ENCODE measurements at places on chromosomes 4 and X. TPM values are rescaled to one million over a fixed set of nuclear protein-coding genes. Genes with fewer than 3 reads are reported as not detected.

GRCh38 chr4:176775338-176775737 is 17.4 kb downstream of the VEGFC start:
- DNase-seq = no peak

DNA sequence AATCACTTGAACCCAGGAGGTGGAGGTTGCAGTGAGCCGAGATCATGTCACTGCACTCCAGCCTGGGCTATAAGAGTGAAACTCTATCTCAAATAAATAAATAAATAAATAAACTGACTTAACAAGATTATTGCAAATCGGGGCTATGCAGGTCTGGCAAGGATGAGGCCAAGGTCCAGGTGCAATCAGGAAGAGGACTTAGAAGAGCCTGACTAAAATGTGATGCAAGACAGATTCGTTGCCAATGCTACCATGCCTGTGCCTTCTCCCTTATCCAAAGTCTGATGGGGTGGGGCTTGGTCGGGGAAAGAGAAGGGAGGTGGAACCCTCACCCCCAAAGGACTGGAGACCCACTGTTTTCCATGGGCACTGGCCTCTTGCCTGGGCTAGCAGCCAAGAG is 14.7 kb downstream of the ZCCHC13 start:
- no peak for DNase-seq

NLRP2B gene
- polyA plus RNA-seq = not detected

DNA sequence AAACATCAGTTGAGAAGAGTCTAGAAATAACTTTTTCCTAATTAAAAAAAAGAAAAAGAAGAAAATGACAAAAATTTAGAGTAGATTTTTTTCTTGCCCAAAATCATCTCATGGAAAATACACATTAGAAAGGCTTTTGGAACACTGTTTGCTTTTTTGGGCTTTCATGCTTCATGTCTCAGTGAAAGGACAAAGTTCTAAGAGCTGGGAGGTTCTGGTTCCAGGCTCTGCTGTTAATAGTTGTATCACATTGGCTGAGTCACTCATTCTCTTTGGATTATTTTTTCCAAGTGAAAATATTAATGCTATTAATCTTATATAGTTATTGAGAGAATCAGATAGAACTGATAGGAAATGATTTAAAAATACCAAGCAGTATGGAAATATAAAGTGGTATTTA is 32.9 kb upstream of the ETNPPL start:
- no peak for DNase-seq

DNA sequence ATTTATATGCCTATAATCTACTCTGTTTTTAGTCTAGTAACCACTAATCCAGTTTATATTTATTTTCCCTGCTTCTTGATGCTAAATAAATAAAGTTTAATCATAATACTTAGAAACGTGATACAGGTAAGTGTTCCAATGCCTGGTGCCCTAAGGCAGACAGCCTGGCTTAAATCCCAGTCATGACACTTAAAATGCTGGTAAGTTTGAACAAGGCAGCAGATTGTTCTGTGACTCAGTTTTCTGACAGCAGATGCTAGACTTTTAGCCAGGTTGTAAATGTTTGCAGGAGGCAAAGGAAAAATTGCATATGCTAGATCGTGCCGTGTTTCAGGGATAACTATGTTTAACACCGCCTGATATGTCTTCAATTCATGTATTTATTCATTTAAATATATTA is 2661.6 kb downstream of the PCDH7 start:
- no peak for DNase-seq

CSAG2 gene
- polyA plus RNA-seq = not detected

TDO2 gene
- polyA plus RNA-seq = not detected

DNA sequence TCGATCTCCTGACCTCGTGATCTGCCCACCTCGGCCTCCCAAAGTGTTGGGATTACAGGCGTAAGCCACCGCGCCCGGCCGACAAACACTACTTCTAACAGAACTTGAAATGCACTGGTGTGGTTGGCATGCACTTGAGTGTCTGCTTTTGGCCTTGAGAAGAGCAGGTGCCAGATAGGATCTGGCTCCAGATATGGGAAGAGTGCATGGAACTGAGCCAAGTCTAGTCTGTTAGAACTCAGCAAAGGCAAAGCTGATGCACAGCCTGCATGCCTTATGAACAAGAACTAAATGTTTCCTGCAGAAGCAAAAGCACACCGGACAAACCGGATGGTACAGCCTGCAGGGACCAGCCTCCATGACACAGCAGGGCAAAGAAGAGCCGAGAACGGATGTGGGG is 35.1 kb upstream of the TBL1X start:
- DNase-seq = no peak

GRCh38 chr4:1365271-1366178 is 18.5 kb downstream of the UVSSA start:
- DNase-seq = no peak
